ENCODE measurements at places on chromosomes 6 and 20. TPM values are rescaled to one million over a fixed set of nuclear protein-coding genes. Genes with fewer than 3 reads are reported as not detected.

Gene GSTA3
- not detected for total RNA-seq

Gene MEA1
- 73.1 TPM for total RNA-seq

DNA sequence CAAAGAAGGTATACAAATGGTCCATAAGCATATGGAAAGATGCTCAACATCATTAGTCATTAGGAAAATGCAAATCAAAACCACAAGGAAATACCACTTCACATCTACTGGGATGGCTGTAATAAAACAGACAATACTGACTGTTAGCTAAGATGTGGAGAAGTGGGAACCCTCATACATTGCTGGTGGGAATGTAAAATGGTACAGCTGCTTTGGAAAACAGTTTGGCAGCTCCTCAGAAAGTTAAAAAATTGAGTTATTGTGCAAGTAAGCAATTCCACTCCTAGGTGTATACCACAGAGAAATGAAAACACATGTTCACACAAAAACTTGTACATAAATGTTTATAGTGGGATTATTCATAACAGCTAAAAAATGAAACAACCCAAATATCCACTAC, 173.0 kb upstream of the JAG1 start:
- H3K4me1 ChIP-seq, result peaks cover 4% of the 10 kb centered on the region
- DNase-seq, result no peak
- no peak overlapping the region for H3K27ac ChIP-seq
- H3K27me3 ChIP-seq, result no peaks in the 10 kb centered on the region
- no peaks in the 10 kb centered on the region for H3K36me3 ChIP-seq

GRCh38 chr6:797479-798077, 104.6 kb upstream of the EXOC2 start:
- H3K4me1 ChIP-seq, result peaks cover 8% of the 10 kb centered on the region
- peak; percentile 70 for DNase-seq
- H3K4me3 ChIP-seq, result no peak overlapping the region
- no peak overlapping the region for H3K27ac ChIP-seq
- no peaks in the 10 kb centered on the region for H3K36me3 ChIP-seq

- no peak overlapping the region for H3K4me3 ChIP-seq
- H3K27ac ChIP-seq, result no peak overlapping the region
- no peaks in the 10 kb centered on the region for H3K36me3 ChIP-seq
- H3K27me3 ChIP-seq, result no peaks in the 10 kb centered on the region
Observed at GRCh38 chr20:33323236-33323635, 40.2 kb downstream of the BPIFB1 start.

DNA sequence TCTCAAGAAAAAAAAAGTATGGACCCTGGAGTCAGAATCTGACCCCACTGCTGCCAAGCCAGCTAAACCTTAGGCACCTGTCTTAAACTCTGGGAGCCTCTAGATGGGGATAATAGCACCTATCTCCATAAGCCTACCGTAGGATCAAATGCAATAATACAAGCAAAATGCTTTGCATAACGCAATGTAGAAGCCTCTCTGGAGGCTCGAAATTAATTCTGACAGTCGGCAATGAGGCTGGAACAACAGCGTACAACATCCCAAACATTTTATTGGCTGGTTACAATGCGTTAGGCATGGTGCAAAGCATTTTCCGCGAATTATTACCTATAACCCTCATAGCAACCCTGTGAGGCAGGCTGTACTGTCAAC, 521 bp downstream of the CDK5RAP1 start:
- H3K4me3 ChIP-seq, result peak overlapping the region; percentile 90
- H3K27me3 ChIP-seq, result no peaks in the 10 kb centered on the region
- no peak for DNase-seq
- H3K4me1 ChIP-seq, result peaks cover 5% of the 10 kb centered on the region
- no peaks in the 10 kb centered on the region for H3K36me3 ChIP-seq
